ENCODE measurements at places on chromosomes 12 and 14.

DNA sequence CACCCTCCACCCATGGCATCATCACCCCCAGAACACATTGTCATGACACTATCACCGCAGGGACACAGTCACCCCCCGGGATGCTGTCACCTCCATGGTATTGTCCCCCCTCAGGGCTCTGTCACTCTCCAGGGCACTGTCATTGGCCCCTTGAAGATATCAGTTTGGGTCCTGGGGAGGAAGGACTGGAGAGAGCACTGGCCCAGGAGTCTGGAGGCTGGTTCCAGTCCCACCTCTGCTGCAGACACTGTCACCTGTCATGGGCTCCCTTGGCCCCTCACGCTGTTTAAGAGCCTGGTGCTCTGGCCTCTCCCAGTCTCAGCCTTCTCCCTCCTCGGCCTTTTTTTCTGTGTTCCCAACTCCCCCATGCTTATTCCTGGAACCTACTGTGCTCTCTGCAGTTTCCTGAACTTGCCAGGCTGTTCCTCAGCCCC, 31.9 kb downstream of the SERPINA3 start:
- no peak overlapping the region for H3K4me3 ChIP-seq
- no peaks in the 10 kb centered on the region for H3K36me3 ChIP-seq
- H3K4me1 ChIP-seq, result no peaks in the 10 kb centered on the region
- no peaks in the 10 kb centered on the region for H3K27me3 ChIP-seq
- no peak overlapping the region for H3K27ac ChIP-seq
- no peak for DNase-seq

- H3K36me3 ChIP-seq, result peaks cover 83% of the 10 kb centered on the region
- H3K27me3 ChIP-seq, result no peaks in the 10 kb centered on the region
- H3K27ac ChIP-seq, result no peak overlapping the region
- no peak for DNase-seq
Observed at GRCh38 chr12:109949089-109949488, 47.1 kb downstream of the GIT2 start.

- no peaks in the 10 kb centered on the region for H3K27me3 ChIP-seq
- peaks cover 73% of the 10 kb centered on the region for H3K36me3 ChIP-seq
- H3K27ac ChIP-seq, result no peak overlapping the region
- no peak for DNase-seq
- H3K4me3 ChIP-seq, result no peak overlapping the region
- peaks cover 28% of the 10 kb centered on the region for H3K4me1 ChIP-seq
Observed at GRCh38 chr12:121314431-121314830, 17.9 kb upstream of the CAMKK2 start.

DNA sequence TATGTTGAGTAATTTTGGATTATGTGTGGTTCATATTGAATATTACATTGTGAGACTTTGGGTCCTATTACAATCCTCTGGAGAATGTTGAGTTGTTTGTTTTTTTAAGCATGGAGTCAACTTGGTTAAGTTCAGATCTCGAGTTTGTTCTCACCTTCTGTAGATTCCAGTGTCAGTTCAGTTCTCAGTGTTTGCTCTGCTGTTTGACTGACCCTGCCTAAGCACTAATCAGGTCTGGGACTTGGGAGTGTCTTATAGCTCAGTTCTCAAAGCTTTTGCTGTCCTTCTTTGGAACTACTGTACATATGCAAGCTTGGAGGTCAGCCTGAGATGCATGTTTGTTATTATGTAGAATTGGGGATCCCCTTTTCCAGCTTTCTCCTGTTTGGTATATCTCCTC, 63.1 kb downstream of the DIP2B start:
- H3K36me3 ChIP-seq, result peaks cover 4% of the 10 kb centered on the region
- H3K4me3 ChIP-seq, result no peak overlapping the region
- peaks cover 21% of the 10 kb centered on the region for H3K4me1 ChIP-seq
- DNase-seq, result no peak
- no peaks in the 10 kb centered on the region for H3K27me3 ChIP-seq

- no peak overlapping the region for H3K27ac ChIP-seq
- H3K4me1 ChIP-seq, result peaks cover 2% of the 10 kb centered on the region
- H3K36me3 ChIP-seq, result peaks cover 9% of the 10 kb centered on the region
- DNase-seq, result no peak
Observed at GRCh38 chr14:36505181-36505815, 14.7 kb downstream of the NKX2-1 start.

- no peaks in the 10 kb centered on the region for H3K4me1 ChIP-seq
- no peak for DNase-seq
- H3K27me3 ChIP-seq, result peaks cover 4% of the 10 kb centered on the region
- H3K27ac ChIP-seq, result no peak overlapping the region
Observed at GRCh38 chr14:97748616-97749015, 951.4 kb downstream of the VRK1 start.

GRCh38 chr14:51735851-51736250, 84.1 kb downstream of the FRMD6 start:
- H3K36me3 ChIP-seq, result no peaks in the 10 kb centered on the region
- no peak overlapping the region for H3K27ac ChIP-seq
- no peaks in the 10 kb centered on the region for H3K4me1 ChIP-seq
- H3K4me3 ChIP-seq, result no peak overlapping the region
- no peak for DNase-seq

DNA sequence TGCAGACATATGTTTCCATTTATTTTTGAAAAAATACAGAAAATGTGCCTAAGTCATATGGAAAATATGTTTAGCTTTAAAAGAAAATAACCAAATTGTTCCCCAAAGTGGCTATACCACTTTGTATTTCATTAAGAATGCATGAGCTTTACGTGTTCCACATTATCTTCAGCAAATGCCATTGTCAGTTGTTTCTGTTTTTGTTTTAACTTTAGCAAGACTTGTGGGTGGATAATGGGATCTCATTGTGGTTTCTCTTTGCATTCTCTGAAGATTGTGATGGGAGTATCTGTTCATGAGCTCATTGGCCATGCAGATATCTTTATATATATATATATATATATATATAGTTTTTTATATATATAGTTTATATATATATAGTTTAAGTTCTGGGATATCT, 181.5 kb downstream of the CCER1 start:
- no peaks in the 10 kb centered on the region for H3K27me3 ChIP-seq
- H3K4me3 ChIP-seq, result no peak overlapping the region
- no peaks in the 10 kb centered on the region for H3K4me1 ChIP-seq
- no peak for DNase-seq

DNA sequence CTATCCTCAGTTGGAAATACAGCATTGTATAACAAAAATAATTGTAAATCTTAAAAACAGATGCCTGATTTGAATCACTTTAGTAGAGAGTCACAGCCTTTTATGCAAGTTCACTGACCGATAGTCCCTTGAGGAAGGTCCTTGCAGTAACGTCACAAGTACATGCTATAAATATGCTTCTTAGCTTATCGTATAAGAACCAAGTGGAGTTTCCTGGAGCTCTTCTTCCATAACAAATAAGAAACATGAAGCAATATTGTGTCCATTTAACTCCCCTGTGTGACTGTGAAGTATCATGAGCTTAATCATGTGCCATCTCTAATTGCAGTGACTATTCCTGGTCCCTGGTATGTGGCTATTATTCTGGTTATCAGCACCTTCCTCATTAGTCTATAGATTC, 107.9 kb downstream of the SLC38A4 start:
- DNase-seq, result no peak
- no peaks in the 10 kb centered on the region for H3K36me3 ChIP-seq
- H3K4me1 ChIP-seq, result no peaks in the 10 kb centered on the region
- no peak overlapping the region for H3K4me3 ChIP-seq

DNA sequence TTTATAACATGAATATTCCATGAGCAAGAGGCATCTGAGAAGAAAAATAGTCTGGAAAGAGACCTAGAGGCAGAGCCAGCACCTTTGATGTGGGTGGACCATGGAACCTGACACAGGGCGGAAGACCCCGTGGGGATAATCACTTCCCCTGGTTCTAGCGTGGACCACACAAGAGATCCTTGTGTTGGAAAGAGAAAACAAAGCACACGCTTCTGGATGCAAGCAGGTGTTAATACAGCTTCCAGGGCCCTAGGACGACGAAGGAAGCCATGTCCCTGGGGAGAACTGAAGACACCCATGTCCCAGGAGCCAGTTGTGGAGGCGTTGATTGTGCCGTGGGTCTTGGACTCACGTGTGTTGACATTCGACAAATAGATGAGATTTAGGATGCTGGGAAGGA, 102.9 kb downstream of the ADGRD1 start:
- DNase-seq, result no peak
- no peaks in the 10 kb centered on the region for H3K4me1 ChIP-seq
- peaks cover 9% of the 10 kb centered on the region for H3K27me3 ChIP-seq

DNA sequence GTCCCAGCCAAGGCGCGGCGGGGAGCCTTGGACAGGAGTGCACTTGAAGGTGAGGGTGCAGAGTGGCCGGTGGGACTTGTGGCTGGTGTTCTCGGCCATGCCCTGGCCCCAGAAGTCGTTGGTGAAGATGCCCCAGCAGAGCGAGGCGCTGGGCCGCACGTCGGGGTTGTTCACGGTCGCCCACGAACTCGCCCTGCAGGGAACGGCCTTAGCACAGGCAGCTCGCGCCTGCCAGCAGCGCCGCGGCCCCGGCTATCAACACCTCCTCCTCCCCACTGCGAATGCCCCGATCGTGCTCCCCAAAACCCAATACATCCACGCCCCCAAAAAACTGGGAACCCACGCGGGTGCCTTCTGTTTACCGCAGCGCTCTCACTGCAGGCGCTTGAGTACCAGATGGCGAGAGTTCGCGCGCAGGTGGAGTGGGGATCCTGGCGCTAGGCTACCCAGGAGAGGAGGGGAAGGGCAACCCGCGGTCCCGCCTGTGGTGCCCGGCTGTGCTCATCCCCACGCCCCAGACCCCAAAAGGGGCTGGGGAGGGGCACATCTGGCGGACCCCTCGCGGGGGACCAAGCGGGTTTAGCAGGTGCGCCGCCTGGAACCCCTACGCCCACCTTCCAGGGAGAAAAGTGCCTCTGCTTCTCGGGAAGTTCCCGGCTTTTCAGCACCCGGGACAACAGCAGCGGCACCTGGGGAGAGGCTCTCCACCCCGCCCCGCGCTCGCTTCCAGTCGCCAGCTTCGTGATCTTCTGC, 386.3 kb upstream of the TMTC1 start:
- H3K27me3 ChIP-seq, result peaks cover 2% of the 10 kb centered on the region
- no peak overlapping the region for H3K27ac ChIP-seq
- H3K4me3 ChIP-seq, result no peak overlapping the region
- no peaks in the 10 kb centered on the region for H3K4me1 ChIP-seq

GRCh38 chr12:65596514-65597091, 227.7 kb upstream of the HMGA2 start:
- no peak for DNase-seq
- H3K27me3 ChIP-seq, result peaks cover 11% of the 10 kb centered on the region
- no peaks in the 10 kb centered on the region for H3K4me1 ChIP-seq
- no peak overlapping the region for H3K4me3 ChIP-seq
- H3K27ac ChIP-seq, result no peak overlapping the region

GRCh38 chr12:4768341-4768740, 48.1 kb downstream of the GALNT8 start:
- H3K4me3 ChIP-seq, result no peak overlapping the region
- H3K36me3 ChIP-seq, result no peaks in the 10 kb centered on the region
- peaks cover 11% of the 10 kb centered on the region for H3K27me3 ChIP-seq
- H3K27ac ChIP-seq, result no peak overlapping the region
- DNase-seq, result no peak

- H3K27ac ChIP-seq, result no peak overlapping the region
- H3K27me3 ChIP-seq, result no peaks in the 10 kb centered on the region
- H3K4me1 ChIP-seq, result no peaks in the 10 kb centered on the region
- no peak overlapping the region for H3K4me3 ChIP-seq
- peaks cover 49% of the 10 kb centered on the region for H3K36me3 ChIP-seq
Observed at GRCh38 chr12:111870706-111871105, 28.7 kb downstream of the MAPKAPK5 start.

DNA sequence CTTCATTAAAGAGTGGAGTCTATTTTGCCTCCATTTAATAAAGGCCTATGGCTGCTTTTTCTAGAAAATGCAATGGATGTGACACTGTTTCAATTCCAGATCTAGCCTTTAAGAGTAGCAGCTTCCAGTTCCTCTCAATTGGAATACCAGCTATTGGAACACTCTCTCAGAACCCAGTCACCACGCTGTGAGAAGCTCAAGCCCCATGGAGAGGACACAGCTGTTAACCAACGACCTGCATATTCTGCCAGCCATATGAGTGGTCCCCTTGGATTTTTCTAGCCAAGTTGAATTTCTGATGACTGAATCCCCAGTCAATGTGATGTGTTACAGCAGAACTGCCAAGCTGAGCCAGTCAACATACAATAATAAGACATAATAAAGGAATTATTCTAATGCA, 131.8 kb downstream of the TMTC3 start:
- DNase-seq, result no peak
- H3K36me3 ChIP-seq, result no peaks in the 10 kb centered on the region
- H3K27ac ChIP-seq, result no peak overlapping the region
- H3K4me3 ChIP-seq, result no peak overlapping the region
- no peaks in the 10 kb centered on the region for H3K4me1 ChIP-seq
- no peaks in the 10 kb centered on the region for H3K27me3 ChIP-seq

DNA sequence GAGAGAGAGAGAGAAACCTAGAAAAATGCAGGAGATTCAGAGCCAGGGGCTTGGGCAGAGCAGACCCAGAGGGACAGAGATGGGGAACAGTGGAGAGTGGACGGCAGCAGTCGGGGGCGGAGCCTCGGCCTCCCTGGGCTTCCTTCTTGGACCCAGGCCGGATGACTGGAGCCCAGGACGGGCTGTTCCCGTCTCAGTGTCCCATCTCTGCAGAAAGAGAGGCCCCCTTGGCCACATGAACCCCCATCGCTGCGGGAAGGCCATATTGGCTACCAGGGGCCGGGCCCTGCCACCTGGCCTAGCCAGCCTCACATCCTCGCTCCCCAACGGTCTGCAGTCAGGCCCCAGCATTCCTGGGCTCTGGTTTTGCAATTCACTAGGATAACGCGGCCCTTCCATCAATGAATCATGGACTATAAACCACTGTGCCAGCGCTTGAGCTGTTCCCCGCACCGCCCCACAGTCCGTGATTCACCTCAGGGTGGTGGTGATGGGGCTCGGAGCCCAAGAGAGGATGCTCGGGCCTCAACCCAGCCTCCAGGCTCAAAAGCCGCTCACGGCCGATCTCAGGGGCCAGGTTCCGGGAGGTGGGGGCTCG, 116.5 kb downstream of the RFLNA start:
- H3K4me1 ChIP-seq, result no peaks in the 10 kb centered on the region
- no peaks in the 10 kb centered on the region for H3K36me3 ChIP-seq
- no peak overlapping the region for H3K4me3 ChIP-seq
- no peak overlapping the region for H3K27ac ChIP-seq
- no peak for DNase-seq
- H3K27me3 ChIP-seq, result no peaks in the 10 kb centered on the region

DNA sequence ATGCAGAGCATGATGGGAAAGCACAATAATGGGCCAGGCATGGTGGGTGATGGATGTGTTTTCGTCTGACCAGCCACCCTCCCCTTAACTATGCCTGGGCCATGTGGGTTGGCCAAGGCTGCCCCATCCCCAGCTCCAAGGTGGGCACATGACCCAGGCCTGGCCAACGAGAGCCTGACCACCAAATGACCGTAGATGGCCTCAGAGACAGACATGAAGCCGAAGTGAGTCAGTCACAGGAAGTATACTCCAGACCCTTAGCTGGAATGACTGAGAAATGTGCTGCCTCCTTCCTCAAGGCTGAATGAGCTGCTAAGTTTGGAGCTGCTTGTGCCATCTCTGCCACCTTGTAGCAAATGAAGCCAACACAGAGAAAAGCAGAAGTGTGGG, 233.6 kb downstream of the BCL11B start:
- no peaks in the 10 kb centered on the region for H3K27me3 ChIP-seq
- DNase-seq, result no peak
- no peaks in the 10 kb centered on the region for H3K4me1 ChIP-seq
- H3K4me3 ChIP-seq, result no peak overlapping the region
- no peaks in the 10 kb centered on the region for H3K36me3 ChIP-seq

- H3K4me3 ChIP-seq, result peak overlapping the region; percentile 25
- no peaks in the 10 kb centered on the region for H3K27me3 ChIP-seq
- DNase-seq, result peak; percentile 69
- H3K27ac ChIP-seq, result peak overlapping the region; percentile 85
Observed at GRCh38 chr12:19482551-19483109, 43.3 kb downstream of the AEBP2 start.

- no peaks in the 10 kb centered on the region for H3K36me3 ChIP-seq
- no peaks in the 10 kb centered on the region for H3K4me1 ChIP-seq
- H3K27me3 ChIP-seq, result no peaks in the 10 kb centered on the region
Observed at GRCh38 chr12:83700838-83701237, 1014.1 kb downstream of the TMTC2 start.

Data from activated CD4-positive, alpha-beta memory T cell treated with anti-CD3 and anti-CD28 coated beads, Interleukin-2, amount 10 ng/mL, durations not matched to agents 7 days and 5 days (primary cell).